ENCODE measurements at places on chromosomes 2 and 18. TPM values are rescaled to one million over a fixed set of nuclear protein-coding genes. Genes with fewer than 3 reads are reported as not detected.

DNA sequence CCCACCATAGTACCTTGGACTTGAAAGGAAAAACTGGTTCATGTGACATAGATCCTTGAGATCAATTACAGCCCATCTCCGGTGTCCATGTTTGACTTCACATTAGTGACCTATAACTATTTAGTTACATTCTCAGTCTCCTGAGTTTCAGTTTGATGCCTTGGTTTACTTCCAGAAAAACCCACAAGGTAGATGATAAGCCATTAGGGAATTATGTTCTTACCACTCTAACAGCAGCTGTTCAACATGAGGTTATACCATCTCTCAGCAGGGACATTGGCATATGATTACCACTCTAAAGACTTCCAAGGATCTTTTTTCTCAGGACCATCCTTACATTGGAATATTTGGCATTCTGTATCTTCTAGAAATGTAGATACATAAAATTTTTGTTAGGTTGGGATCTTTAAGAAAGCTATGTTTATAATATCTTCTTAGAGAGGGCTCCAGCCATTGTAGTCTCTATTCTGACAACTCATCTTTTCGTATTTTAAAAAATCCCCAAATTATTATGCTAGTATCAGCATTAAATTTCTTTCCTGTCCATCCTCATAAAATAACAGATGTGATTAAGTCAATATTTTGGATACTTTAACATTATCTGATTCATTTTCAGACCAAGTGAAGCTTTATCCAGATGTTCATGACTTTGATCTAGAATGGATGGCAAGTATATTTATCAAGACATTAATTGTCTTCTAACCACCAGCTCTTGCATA lies 258.9 kb downstream of the RDH14 start:
- no peak for DNase-seq

DNA sequence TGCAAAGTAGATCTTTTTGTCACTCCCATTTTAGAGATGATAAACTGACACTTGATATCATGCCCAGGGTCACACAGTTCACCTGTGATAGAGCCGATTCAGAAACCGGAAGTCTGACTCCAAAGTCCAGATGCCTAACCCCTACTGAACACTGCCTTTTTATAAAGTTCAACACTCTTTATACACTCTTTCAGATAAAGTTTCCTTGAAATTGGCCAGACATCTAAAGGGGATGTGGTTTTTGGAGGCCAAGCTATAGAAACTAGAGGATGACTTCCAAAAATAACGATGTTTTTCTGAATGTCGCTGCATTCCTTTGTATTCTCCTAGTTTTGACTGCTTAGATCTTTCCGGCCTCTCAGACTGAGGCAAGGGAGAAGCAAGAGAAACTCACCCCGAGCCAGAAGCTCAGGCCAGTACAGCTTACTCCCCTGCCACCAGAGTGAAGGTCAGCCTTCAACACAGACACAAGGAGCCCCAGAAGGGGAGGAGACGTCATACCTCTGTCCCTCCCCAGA lies 61.8 kb downstream of the NRP2 start:
- DNase-seq, result no peak

DIPK1C gene
- total RNA-seq, result not detected

TBR1 gene
- total RNA-seq, result not detected

IL1A gene
- 0.56 TPM for total RNA-seq

All from thoracic aorta (tissue), 2 donors.